ENCODE measurements at places on chromosomes 16 and 17.
A peak's percentile ranks its signal among the peaks of the same experiment; 100 is the strongest.

- DNase-seq: peak; percentile 95
Observed at GRCh38 chr17:75876938-75877751, 1.2 kb downstream of the TRIM47 start.

GRCh38 chr16:29819506-29819905 lies 756 bp upstream of the MVP start:
- peak; percentile 40 for DNase-seq

DNA sequence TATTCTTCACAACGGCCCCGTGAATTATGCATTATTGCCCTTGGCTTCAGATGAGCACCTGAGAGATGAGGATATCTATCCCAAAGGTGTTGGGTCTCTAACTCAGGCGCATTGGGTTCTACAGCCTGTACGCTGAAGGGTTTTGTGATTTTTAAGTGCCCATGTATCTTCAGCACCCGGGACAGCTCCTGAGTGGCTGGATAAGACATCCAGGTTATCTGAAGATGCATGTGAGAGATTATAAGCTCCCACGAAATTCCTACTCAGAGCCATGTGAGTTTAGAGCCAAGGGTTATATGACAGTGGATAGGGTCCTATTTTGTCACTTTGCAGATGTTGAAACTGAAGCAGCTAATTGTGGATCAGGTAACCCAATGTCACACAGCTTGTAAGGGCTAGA lies 612.3 kb upstream of the EEF2KMT start:
- DNase-seq: no peak

DNA sequence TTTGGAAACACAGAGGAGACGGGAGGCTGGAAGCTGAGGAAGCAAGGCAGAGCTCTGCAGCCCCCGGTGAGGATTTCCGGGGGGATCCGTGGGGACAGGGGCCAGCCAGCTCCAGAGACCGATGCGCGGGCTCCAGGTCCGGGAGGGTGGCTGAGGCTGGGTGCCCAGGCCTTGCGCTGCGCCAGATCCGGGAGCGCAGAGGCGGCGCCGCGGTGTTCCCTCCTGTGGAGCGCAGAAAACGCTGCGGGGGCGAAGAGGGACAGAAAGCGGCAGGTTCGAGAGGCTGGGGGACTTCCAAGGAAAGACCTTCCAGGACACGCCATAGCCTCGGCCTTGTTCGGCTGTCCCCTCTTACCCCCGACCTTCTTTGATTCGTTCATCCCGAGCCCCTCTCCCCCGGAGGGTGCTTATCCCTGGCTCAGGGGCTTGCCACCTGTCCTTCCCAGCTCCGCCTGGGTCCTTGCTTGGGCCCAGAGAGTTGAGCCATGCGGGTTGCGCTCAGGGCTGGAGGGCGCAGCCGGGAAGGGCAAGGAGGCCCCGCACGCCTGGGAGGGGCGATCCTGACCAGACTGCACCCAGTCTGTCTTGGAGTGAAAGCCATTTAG lies 697 bp upstream of the SHISA9 start:
- no peak for DNase-seq

GRCh38 chr16:88920618-88921590 lies 54.4 kb upstream of the PABPN1L start:
- DNase-seq: peak; percentile 58

- DNase-seq: no peak
Observed at GRCh38 chr16:28061352-28062101, 2.0 kb downstream of the GSG1L start.

DNA sequence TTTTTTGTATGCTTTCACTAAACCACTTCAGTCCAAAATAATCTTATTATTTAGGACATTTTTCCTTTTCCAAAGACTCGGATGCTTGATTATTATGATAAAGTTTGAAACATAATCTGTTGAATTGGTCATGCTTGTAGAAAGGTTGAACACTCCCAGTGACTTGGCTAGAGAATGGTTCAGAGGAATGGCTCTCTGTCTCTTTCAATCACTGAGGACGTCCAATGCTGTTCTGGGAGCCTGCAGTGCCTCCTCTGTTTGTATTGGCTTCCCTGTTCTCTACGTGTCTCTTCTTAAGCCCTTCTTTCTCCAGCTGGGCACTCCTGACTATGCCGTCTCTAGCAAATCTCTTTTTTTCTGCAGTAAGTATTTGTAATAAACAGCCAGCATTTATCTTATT lies 369.0 kb upstream of the DYNLRB2 start:
- no peak for DNase-seq

DNA sequence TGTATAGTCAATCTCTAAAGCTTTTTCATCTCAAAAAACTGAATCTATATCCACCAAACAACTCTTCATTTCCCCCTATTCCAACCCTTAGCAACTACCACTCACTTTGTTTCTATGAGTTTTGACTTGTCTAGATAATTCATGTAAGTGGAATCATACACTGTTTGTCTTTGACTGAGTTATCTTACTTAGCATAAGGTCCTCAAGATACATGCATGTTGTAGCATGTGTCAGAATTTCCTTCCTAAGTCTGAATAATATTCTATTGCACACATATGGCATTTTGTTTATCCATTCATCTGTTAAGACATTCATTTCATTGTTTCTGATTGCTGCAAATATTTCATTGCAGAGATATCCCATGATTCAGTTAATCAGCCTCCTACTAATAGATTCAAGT lies 72.2 kb downstream of the SSH2 start:
- no peak for DNase-seq

DNA sequence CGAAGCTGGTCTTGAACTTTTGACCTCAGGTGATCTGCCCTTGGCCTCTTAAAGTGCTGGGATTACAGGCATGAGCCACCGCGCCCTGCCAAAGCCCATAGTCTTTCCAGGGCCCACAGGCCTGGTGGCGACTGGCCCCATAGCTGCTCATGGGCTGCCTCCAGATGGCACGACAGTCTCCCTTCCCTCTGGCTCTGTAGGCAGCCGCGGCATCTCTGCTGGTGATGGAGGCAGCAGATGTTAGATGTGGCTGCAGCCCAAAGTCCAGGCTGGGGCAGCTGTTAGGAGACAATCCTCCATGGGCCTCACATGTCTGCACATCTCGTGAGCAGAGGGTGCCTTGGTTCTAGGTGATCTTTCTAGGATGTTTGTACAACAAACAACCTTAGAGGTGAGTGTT lies 69.7 kb upstream of the DNAJA2 start:
- no peak for DNase-seq

GRCh38 chr17:17944242-17944641 lies 28.0 kb downstream of the TOM1L2 start:
- DNase-seq: no peak

- DNase-seq: peak; percentile 90
Observed at GRCh38 chr17:45311760-45312476, 4.9 kb downstream of the MAP3K14 start.

DNA sequence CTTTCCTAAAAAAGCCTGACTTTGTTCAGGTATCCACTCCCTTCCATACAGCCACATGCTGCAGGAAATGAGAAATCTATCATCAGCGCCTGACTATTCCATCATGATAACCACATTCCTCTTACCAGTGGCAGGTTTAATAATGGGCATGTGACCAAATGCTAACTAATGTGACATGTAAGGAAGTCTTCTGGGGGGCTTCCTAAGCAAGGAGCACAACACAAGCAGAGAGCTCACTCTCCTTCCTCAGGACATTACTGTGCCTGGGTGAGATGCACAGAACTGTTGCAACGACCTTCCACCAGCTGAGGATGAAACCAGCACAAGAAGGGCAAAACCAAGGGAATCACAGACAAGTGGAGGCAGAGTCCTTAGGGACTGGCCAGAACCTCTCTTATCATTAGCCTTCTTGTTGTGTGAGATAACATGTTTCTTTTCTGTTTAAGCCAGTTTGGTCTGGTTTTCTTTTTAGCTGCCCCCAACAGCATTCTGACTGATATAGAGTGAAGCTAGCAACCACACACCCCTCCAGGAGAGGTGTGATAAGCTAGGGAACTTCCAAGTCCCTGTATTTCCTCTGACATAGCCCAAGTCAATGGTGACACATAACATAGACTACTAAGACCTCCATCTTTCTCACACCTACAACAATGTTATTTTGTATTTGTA lies 16.9 kb downstream of the MYO1D start:
- no peak for DNase-seq

Measured in stomach (tissue), 19 donors.